ENCODE measurements at places on chromosomes 13 and 19.

- DNase-seq, result no peak
Observed at GRCh38 chr19:34722353-34722752, 11.7 kb upstream of the ZNF181 start.

- DNase-seq, result peak; percentile 37
Observed at GRCh38 chr13:19860884-19861655, 2.4 kb downstream of the ZMYM5 start.

DNA sequence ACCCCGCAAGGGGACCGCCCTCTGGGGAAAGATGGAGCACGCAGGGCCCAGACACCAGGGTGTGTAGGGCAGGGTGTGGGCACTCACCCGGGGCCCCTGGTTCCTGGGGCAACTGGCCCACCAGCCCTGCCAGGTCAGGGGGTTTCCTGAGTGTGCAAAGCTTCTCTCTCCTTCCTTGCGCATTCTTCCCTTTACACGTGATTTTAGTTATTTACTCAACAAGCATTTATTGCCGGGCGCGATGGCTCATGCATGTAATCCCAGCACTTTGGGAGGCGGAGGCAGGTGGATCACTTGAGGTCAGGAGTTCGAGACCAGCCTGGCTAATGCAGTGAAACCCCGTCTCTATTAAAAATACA is 20.4 kb downstream of the PRR36 start:
- DNase-seq, result no peak

- DNase-seq, result peak; percentile 64
Observed at GRCh38 chr13:20174656-20175405, 14.0 kb upstream of the GJA3 start.

- no peak for DNase-seq
Observed at GRCh38 chr13:111265701-111266035, 54.8 kb upstream of the TEX29 start.

DNA sequence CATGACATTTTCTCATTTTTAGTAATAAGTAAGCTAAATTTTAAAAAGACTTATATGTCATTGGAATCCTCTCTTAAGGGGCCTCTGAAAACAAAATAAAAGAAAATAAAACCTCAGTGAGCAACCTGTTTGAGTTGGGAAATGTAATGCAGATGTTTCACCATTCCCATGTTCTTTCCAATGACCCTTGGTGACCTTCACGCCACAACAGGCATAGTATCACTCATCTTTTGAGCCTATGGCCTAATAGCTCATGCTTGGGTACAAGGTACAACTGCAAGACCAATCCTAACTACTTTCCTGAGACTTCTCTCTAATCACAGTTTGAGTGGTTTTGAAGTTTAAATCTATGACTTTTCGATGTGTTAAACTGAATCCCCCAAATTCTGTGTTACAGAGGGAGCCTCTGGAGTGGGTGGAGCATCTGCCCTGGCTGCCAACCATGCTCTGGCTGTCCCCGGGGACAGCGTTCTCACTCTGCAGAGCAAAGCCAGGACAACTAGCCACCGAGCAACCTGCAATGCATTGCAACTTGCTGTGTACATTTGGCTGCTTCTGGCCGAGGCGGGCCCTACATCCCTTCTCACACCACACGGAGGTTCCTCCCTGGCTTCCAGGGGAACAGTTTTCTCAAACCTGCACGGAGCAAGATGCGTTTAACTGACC is 307.9 kb upstream of the MAB21L1 start:
- no peak for DNase-seq

DNA sequence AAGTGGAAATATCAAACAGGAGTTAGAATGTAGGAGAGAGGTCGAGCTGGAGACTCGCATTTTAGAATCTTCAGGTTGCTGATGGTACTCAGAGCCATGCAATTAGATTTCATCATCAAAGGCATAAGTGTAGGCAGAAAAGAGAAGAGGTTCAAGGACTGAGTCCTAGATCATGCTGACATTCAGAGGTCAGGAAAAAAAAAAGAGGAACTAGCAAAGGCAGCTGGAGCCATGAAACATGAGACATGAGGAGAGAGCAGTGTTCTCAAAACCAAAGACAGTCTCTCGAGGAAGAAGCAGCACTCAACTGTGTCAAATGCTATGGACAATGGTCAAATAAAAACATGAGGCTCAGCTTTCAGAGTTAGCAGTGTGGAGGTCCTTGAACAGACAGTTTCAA is 12.4 kb upstream of the TPP2 start:
- no peak for DNase-seq
